Stimulated activated CD4-positive, alpha-beta T cell treated with anti-CD3 and anti-CD28 coated beads, Interleukin-1b, Interleukin-23, amount 100 ng/mL, for 24 hours (primary cell): ENCODE measurements at places on chromosomes 2 and 18.

GRCh38 chr2:95274291-95275150, at the start of gene PROM2:
Gene PROM2 (plus strand): TSS chr2:95274449. CDS start chr2:95274586, 137 bp downstream.
- no peak for DNase-seq

DNA sequence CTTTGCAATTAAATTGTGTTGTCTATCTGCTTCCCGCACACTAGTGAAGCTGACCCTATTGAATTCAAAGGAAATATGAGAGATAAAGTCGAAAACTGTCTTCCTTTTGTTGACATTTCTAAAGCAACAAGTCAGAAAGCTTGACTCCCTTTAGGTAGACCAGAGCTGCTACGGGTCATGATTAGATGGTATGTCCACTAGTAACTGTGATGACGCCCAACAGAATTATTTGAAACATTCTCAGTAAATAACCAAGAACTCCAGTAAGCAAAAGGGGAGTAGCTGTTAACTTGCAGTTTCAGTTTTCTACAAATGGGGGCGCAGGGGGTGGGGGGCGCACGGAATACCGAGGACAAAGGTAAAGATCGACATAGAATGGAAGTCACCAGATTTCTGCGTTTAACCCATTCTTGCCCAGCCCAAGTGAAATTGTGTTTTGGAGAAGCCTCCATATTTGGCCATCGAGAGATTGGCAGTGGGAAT, 56.4 kb downstream of the CRIM1 start:
- no peak for DNase-seq

GRCh38 chr2:219155054-219155644, 5.5 kb downstream of the NHEJ1 start:
- no peak for DNase-seq

DNA sequence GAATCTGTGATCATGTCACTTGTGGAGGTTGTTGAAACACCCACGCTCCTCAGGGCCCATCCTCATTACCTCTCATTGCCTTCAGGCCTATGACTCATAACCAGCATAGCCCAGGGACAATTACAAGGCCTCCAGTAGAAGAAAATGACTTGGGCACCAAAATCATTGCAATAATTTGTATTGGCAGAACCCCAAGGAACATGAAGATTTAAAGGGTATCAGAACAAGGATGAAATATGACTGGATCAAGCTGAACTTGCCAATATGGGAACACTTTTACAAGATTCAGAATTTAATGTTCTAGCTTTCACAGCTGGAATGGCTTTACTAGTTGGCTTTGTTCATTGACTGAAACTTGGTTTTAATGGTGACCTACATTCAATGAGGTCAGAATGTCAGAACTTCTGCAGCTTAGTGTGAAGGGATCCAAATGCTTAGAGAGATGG, 156.4 kb downstream of the COPS8 start:
- no peak for DNase-seq

DNA sequence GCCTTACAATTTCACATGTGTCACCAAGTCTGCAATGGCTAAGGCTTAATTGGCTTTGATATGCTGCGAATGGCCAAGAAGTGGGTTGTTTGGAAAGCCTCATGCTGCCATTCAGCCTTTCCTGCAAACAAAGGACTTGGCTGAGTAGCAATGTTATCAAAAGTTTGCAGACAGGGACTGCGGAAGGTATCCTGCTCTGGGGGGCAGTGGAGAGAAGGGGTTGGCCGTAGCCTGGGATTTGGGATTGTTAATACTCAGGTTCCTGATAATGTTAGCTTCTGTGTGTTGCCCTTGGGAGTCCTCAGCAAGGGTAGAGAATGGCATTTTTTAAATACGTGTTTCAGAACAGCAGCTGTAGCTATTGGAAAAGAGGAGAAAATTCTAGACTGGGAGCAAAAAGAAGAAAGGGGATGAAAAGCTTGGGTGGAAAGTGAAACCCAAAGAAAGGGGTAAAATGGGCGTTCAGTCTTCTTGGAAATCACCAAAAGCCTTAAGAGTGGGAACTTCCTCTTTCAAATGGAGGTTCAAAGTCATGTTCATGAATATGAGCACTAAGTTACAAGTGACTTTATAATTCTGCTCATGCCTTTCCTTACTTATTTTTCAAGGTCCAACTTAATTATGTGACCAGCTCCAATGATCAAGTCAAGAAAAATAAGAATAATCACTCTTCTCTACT, 325.1 kb downstream of the RNF144A start:
- no peak for DNase-seq

DNA sequence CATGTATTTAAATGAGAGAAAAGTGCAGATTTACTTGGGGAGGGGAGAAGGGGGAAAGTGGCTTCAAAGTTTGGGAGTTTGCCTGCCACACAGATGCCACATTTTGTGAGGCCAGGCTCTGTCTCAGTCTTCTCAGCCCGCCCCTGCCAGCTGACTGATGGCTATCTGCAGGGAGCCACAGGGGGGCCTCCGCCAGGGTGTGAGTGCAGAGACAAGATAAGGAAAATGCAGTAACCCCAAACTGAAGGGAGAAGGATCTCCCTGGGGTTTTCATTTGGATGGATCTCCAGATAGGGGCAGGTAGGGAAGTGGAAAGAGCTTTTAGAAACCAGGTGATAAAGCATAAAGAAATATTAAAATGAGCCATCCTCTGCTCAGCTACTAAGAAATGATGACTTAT, 128.8 kb downstream of the ZNF521 start:
- DNase-seq: no peak

DNA sequence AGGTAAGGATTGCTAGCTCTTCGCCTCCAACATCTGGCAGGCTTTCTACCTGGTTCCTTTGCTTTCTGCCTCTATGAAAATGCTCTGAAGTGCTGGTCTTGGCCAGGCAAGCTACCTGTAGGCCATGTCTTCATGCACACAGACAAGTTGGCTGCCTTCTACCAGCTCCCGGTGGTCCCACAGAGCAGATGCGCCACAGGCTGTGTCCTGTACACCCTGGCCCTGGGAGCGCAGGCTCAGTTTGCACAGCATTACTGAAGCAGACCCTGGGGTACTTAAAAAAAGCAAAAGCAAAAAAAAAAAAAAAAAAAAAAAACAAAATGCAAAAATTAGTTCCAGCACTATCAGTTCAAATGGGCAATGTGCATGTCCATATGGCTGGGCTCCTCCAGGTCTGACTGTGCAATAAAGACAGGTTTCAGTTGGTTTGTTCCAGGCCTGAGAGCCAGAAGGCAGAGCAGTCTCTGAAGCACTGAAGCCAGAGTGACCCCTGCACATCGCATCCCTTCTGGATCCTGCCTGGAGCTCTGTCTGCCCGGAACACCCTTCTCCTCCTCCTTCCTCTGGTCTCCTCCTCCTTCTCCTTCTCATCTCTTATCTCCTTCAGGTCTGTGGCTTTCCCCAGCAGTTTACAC, 288.0 kb upstream of the REV1 start:
- DNase-seq: no peak

- no peak for DNase-seq
Observed at GRCh38 chr2:48343571-48344440, 186.1 kb upstream of the STON1 start.

DNA sequence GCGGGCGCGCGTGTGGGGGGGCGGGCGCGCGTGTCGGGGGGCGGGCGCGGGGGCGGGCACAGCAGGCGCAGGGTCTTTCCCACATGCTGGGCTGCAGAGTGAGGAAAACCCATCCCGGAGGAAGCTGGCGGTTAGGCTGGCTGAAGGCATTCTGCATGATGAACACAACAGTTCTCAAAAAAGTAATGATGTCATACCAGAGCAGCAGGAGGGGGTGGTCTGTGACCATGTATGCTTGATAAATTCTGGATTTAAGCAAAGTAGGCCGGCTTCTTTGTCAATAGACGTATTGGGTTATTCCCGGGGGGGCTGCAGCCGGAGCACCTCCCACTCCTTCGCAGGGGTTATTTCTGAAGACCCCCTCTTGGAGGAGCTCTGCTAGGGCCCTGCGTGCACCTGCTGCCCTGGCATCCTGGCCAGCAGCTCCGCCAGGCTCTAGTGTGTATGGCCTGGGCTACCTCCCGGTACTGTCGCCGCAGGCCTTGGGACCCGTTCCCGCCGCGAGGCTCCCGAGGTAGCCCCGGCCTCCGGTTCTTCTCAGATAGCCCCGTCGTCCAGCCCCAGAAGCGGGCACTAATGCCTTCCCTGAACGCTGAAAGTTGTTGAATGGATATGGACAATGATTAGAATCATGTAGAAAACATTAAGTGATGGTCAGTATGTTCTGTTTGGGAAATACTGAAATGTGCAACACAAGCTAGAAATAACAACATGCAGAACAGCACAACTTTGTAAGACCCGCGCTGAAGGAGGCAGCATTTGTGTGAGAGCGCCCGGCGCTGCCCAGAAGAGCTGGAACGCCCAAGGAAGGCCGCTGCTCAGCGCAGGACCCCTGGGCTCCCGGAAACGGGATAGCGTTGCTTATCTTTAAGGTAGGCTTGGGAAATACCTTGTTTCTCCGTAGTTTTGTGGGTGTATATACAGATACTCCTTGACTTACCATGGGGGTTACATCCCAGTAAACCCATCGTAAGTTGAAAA, 101.4 kb upstream of the RAB6C start:
- DNase-seq: no peak

- no peak for DNase-seq
Observed at GRCh38 chr18:37385846-37386778, 179.5 kb downstream of the CELF4 start.

DNA sequence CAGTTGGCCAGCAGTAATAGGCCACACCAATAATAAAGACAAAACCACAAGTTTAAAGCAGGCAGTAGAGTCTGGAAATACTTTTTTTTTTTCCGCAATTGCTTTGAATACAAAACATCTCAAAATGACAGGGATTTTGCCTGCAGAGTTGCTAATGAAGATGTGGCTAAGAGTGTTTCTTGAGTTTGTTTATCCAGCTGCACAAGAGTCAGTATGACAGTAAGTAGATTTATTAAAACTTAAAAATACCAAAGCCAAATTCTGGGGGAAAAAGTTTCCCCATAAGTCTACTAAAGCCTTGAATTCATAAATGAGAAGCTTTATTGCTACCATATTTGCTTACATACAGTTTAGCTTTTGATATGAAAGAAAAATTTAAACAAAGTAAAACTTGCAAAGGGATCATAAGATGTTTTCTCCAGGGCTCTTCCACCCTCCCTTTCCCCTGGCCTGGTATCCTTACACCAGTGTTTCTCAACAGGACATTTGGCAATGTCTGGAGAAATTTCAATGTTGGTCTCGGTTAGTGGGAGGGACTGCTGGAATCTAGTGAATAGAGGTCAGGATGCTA, 3.9 kb upstream of the DSEL start:
- no peak for DNase-seq

DNA sequence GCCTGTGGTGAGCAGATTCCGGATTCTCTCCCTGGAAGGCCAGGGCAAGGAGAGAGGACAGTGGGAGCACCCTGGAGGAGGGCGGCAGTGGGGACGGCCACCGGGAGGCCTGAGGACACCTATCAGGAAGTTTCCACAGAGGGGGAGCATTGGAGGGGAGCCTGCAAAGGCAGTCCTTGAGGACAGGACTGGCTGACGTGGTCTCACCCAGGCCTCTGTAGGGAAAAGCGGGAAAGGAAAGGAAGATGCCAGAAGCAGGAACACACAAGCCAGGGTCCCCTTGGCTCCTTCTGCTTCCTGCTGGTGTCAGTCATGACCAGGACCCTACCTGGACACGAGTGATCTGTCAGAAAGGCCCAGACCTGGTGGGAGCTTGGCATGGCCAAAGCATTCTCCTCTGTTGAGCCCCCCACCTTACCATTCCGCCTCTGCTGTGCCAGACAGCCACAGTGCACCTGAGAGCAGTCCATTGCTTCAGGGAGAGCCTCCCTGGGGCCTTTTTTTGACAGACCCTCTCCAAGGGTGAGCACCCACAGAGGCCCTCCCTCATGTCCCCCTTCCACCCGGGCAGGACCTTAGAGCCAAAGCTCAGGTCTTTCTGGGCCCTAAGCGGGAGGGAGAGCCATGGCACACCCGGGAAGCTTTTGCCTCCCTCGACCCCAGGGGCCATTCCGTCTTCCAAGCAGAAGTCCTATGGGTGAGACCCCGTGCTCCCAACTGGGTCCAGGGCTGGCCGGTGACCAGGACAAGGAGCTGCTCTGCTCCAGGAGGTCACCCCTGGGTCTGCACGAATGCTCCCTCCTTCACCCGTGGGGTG, 333.1 kb downstream of the DYSF start:
- no peak for DNase-seq

GRCh38 chr2:471560-471959, 183.7 kb upstream of the ALKAL2 start:
- no peak for DNase-seq

- DNase-seq: no peak
Observed at GRCh38 chr2:24761866-24762265, 31.3 kb downstream of the PTRHD1 start.

- DNase-seq: no peak
Observed at GRCh38 chr2:30208453-30208852, 22.9 kb upstream of the LBH start.

DNA sequence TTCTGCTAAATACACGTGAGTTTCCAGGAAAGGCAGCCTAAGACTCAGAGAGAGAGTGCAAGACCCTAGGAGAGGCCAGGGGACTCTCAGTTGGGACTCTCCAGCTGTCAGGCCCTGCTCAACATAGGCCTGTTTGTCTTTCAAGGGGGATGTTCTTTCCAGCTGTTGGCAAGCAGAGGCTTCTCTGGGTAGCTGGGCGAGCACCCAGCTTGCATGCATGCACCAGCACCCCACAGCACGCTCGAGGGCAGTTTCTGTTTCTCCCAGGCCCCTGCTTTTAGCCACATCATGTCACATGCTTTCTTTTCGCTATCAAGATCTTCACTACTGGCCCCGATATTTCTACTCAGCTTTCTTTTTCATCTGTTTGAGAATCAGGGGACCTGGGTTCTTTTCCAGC, 479.3 kb upstream of the HS6ST1 start:
- DNase-seq: no peak

GRCh38 chr2:100761365-100761764, 58.6 kb upstream of the NPAS2 start:
- DNase-seq: no peak

DNA sequence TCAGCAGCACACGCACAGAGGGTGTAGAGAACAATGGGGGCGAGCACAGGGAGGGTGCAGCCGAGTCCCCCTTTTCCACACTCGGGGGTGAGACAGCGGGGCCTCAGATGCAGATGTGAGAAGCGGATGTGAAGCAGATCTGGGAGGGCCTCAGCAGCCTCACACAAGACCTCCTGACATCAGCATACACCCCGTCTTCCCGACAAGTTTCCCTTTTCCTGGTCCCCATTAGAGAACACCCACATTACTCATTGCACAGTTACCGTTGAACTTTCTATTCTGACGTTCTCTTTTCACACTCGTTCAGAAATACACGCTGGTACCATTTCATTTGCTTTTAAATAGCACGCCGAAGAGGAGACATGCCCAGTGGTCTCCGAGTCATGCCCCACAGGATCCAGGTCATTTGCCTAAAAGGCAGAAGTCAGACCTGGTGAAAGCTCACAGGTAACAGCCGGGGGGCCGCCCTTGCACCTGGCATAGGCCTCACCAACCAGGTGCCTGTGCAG, 129.5 kb upstream of the ID2 start:
- DNase-seq: no peak
